ENCODE measurements at places on chromosomes 2 and 18. TPM values are rescaled to one million over a fixed set of nuclear protein-coding genes. Genes with fewer than 3 reads are reported as not detected.

The SPP2 gene
- total RNA-seq = not detected

GRCh38 chr2:197259470-197259999 is 51.0 kb downstream of the ANKRD44 start:
- no peak for DNase-seq

DNA sequence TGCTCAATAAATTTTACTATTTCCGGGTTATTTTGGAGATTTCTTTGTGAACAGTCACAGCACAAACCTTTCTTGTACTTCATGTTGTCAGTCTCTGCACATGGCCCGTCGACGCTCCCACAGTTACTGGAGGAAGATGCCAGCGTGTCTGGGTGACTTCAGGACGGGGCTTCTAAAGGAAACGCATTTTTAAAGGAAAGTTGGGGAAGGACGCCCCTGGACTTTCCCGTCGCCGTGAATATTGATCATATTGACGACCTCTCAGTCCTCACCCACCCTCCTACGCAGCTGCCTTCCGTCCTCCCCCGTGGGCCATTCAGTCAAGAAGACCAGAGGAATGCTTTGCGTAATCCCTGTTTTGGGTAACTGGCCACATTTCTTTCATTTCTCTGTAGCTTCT is 71.1 kb upstream of the SNTG2 start:
- no peak for DNase-seq

DNA sequence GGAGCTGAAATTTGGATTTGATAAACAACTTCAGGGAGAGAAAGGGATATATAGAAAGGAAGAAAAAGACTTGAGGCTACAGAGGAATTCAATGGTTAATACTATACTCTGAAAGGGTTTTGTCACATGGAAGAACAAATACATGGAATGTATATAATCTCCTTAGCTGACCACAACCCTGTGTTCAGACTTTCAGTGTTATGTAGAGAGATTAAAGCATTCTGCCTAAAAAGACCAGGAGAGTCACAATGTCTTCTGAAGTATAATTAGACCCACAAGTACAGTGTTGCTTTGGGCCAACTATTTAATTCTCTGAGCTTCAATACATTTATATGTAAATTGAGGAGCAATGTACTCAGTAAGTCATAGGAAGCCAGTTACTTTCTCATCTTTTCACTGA is 123.8 kb upstream of the FSHR start:
- no peak for DNase-seq

- no peak for DNase-seq
These were observed 189.3 kb downstream of the LTBP1 start for GRCh38 chr2:33136056-33136455.

DNA sequence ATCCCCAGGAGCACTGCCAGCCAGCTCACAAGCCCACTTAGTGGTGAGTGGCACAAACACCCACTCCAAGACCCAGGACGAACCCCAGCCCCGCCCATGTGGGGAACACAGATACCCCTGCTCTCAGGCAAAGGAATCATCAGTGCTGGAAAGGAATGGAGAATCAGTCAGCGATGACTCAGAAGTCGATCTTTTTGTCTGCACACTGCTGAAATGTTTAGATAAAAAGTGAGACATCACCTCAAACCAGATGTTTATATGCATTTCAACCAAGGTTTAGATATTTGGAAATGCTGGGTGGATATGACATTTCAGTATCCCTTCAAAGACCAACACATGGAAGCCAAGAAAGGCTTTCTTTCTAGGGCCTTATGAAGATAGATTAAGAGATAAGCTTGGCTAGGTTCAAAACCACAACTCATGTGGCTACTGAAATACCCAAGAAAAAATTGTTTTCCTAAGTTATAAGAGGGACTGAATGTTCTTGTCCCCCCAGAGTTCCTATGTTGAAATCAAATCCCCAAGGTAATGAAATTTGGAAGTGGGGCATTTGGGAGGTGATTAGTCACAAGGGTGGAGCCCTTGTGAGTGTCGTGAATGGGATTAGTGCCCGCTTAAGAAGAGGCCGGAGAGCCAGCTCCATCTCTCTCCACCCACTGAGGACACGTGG is 43.7 kb downstream of the POU3F3 start:
- DNase-seq = no peak

GRCh38 chr2:9085353-9085752 is 81.9 kb upstream of the MBOAT2 start:
- DNase-seq = no peak

GRCh38 chr2:195813421-195813820 is 156.4 kb downstream of the SLC39A10 start:
- no peak for DNase-seq

GRCh38 chr2:152573168-152573567 is 144.1 kb downstream of the PRPF40A start:
- DNase-seq = no peak

DNA sequence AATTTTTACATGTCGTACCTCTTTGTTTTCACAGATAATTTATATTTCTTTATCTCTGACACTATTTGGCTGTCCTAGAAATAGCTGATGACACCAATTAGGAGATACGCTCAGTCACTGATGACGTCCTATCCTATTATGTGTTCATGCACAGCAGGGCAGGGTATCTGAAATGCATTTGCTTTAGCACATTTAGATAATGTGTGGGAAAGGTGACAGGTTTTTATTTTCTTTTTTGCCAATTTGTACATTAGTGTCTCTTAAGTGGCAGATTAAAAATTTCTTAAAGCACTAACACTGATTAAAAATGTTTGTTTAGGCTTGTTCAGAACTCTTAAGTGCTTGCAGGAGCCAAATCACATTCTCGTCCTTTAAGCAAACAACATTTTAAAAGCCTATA is 39.7 kb downstream of the CDC42EP3 start:
- DNase-seq = no peak

DNA sequence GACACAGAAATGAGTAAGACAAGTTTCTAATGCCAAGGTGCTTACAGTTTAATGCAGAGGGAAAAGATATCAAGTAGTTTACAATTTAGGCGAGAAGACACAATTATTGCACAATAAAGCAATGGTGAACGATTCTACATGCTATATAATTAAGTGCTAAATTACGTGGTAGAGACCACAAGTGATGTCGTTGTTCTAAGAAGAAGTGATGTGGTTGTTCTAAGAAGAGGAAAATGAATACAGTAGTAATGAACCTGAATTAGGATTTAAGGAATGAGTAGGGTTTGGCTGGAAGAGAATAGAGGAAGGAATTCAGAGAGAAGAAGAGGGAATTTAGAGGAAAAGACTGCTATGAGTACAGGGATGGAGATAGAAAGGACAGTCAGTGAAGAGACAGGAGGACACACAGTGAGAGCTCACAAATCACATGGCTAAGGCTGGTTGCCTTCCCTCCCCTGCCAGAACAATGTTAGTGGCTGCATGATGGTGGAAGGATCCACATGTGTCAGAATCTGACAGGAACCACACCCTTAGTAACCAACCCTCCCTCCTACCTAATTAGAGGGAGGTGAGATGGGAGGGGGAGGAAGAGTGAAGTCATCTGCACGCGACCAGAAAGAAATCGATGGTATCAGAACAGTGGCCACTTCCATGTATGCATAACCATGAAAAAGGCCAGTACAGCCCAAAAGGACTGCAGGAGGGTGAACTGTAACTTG is 44.7 kb downstream of the M1AP start:
- no peak for DNase-seq

DNA sequence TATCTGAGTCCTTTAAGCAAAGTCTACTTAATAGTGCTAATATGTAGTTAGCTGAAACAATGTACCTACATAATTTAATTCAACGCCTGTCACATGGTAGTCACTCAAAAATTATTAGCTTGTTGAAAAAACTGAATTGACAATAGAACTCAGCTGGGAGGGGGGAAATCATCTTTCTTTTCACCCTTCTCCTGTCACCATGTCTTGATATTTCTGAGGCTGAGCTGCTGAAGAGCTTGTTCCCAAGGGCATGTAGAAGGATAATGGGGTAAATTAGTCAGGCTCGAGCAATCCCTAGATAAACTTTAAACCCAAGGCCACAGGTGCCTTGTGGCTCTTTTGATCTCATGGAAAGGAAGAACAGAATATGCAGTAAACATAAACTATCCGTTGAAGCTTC is 339.6 kb upstream of the LRATD1 start:
- no peak for DNase-seq

- no peak for DNase-seq
These were observed 49.2 kb downstream of the PIKFYVE start for GRCh38 chr2:208315081-208315788.

DNA sequence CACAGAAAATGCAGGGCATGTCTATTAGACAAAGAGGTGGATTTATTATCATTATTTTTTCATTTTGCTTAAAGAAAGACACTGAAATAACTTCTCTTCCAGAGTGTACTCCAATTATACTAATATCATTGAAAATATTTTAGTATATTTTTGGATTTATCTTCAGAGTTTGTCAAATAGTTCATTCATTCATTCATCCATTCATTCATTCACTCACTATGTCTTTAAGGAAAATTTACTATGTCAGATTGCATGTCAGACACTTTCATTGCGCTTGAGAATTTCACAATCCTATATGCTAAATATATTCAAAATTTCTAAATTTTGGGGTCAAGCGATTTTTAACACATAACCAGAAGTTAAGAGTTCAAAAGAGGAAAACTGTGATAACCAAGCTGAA is 479.1 kb downstream of the ZEB2 start:
- no peak for DNase-seq

DNA sequence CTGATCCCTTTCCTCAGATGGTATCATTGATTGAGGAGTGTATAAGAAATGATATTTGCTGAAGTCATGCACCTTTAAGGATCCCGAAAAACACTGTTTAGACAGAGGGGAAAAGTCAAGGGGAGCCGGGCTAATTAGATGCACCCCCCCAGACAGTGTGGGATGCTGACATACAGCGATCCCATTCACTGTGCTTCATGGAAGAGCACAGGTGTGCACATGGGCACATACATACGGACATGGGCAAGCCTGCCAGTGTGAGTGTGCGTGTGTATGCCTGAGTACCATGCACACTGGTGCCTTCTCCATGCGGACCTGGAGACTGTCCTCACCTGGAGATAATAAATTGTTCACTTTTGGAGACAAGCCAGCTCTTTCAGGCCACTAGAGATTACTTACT is 22.6 kb downstream of the MEIS1 start:
- DNase-seq = no peak

- no peak for DNase-seq
These were observed 173.7 kb downstream of the ASXL3 start for GRCh38 chr18:33751613-33752221.

DNA sequence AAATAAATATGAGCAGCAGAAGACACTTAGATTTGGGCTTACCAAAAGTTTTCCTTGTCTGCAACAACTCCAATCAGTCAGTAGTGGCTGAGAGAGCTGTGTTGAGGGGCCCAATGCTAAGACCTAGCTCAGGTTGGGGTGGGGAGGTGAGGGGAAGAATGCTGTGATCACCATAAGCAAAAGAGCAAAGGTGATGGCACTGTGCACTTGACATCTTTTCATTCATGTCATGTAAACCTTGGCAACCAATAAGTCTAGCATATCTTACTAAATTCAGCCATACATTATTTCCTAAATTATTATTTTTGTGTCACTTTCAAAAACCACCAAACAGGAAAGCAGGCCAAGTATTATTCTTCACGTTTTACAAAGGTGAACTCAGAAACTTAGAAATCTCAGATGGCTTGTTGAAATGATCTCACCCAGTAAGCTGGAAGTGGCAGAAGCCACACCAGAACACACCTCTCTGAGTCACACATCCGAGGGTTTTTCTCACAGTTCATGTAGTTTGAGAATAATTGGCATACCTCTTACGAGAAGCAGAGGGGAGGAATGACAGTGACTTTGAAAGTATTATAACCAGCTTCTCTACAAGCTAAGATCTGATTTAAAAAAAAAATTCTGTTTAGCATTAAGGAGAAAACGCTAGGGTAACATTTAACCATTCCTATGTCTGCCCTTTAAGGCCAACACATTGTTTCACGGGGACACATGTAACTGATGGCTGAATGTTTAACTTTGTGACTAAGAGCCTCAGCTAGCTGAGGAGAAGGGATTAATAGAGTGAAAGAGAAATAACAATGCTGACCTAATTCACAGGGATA is 43.3 kb upstream of the SETBP1 start:
- DNase-seq = no peak

GRCh38 chr2:24831221-24832072 is 38.2 kb downstream of the CENPO start:
- DNase-seq = peak; percentile 85

The LIMS3 gene
- 6.2 TPM for total RNA-seq

GRCh38 chr2:240412211-240412861 is 23.1 kb upstream of the GPC1 start:
- DNase-seq = peak; percentile 79

The TUBA4B gene
- not detected for total RNA-seq

- no peak for DNase-seq
These were observed 1290.4 kb upstream of the CHAC2 start for GRCh38 chr2:52477166-52477565.

The PLA2R1 gene
- total RNA-seq = 47.7 TPM

DNA sequence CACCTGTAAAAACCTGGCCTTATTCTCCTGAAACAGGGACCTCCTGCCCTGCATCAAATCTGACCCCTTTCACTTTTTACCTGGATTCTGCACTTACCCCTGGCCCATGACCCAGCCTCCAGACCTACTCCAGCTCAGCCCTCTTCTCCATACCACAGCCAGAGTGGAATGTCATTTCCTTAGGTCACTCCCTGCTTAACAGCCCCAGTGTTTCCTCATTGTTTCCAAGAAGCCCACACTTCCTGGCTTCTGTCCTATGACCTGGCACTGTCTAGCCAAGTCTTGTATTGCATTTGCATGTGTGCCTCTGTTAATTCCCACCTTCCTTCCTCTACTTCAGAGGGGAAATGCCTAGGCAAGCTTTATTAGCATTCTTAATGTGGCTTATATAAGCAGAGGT is 51.4 kb upstream of the TRIB2 start:
- no peak for DNase-seq

- DNase-seq = no peak
These were observed 61.0 kb upstream of the KCNJ3 start for GRCh38 chr2:154637456-154637855.

The B3GNT7 gene
- 1.9 TPM for total RNA-seq

DNA sequence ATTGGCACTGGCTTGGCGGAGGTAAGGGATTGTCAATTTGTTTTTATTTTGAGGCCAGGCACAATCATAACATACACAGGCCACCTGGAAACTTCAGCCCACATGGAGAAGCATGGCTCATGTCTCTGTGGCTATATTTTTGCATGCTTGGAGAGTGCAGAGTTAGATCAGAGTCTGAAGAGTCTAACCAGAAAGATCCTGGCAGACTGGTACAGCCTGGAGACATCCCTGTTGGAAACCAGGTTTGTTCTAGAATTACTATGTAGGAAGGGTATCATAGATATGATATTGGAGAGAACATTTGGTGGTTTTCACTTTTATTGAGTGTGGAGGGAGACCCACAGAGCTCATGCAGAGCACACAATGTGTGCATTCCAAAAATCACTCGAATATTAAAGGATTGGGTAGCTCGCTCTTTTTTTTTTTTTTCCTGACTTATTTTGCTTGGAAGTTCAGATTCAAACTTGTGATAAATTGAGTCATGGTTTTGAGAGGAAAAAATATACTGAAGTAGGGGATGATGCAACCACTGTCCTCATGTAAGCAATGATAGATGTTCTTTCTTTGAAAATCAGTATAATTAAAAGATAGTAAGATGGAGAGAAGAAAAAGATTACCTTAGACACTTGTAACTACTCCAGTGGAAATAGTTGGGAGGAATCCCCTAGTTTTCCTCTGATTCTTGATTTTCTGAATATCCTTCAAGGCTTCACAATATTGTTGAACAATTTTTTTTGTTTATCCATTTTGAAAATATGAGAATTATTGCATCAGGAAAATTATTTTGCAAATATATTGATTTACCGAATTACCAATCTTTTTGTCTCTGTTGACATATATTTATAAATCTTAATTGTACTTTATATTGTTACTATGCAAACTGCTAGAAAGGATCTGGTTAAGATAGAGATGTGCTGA is 185.7 kb upstream of the ZEB2 start:
- DNase-seq = no peak

The TMEM17 gene
- total RNA-seq = 3.8 TPM
